Fibroblast of skin of left quadriceps (primary cell): ENCODE measurements at places on chromosomes 1 and 21.

DNA sequence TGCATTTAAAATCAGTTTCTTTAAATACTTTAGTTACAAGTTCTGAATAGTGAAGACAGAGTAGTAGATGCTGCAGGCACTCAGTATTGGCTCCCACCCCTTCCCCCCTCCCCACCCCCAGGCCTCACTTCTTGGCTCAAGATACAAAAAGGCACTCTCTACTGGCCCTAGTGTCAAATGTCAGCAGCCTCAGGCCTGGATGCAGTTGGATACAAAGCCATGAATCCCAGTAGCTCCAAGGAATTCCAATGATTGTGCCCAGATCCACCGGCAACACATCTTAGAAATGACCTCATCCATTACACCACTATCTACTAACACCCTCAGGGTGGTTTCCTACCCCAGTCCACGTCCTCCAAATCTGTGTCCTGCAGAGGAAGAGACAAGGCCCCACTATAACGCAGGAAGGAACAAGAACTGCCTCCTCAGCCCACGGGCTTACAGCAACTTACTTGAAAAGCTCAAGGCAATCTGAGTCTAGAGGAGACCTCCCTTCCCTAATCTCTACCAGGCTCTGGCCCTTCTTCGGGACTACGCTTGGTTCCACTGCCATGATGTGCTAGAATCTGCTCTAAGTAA lies 17.6 kb downstream of the ACADM start:
- DNase-seq = no peak

GRCh38 chr1:117093870-117094621 lies 27.5 kb downstream of the TRIM45 start:
- DNase-seq = no peak

DNA sequence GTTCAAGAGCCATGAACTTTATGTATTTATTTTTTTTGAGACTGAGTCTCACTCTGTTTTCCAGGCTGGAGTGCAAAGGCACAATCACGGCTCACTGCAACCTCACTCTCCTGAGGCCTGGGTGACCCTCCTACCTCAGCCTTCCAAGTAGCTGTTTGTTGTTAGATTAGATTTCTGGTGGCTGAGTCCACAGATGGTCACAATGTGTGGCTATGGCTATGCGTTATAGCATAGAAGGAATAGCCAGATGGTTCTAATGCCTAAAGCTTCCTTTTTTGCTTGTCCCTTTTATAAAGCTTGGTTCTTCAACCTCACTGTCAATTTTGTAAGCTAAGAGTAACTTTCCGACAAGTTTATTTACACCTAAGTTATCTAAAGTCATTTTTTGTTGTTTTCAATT lies 62.3 kb upstream of the FMN2 start:
- DNase-seq = peak; percentile 40

- DNase-seq = no peak
Measured at GRCh38 chr1:212466898-212467650, 34.4 kb downstream of the NENF start.

GRCh38 chr1:175267716-175268416 lies 75.3 kb upstream of the KIAA0040 start:
- no peak for DNase-seq

DNA sequence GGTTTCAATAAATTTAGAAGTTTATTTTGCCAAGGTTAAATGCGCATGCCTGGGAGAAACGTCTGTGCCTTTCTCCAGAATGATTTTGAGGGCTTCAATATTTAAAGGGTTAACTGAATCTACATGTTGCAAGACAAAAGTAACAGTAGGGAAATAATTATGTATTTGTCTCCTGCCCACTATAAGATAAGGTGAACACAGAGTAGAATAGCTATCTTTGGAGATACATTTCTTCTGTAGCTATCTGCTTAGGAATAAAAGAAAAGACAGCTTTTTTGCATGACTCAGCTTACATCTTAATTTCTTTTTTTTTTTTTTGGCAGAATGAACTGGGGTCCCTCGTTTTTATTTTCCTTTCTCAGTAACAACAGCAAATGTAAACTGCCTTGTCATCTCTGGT lies 1351.6 kb downstream of the AMY1C start:
- DNase-seq = no peak

DNA sequence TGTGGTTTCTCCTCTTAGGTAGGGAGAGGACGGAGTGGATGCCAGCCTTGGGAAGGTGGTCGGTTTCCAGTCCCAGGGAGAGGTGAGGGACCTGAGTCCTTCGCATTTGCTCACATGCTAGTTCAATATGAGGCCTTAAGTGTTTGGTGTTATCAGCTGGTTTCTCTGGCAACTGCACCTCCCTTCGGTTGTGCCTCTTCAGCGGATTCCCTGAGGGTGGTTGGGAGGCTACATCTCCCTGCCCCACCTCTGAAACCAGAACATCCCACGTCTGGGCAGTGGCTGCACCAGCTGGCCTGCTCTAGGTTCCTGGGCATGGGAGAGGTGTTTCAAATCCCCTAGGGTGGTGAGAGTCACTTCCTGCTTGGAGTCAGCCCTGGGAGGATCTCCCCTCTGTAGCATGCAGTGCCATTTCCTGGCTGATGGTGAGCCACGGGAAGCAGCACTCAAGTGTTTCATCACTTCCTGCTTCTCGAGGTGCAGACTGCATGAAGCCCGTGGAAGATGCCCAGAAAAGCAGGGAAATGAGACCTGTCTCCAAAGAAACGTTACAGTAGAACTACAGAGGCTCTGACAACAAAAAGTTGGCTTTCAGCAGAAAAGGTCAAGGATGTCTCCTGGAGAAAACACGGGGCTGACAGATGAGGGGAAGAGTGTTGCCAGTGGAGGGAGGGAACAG lies 4.5 kb downstream of the TMEM125 start:
- DNase-seq = peak; percentile 3

- no peak for DNase-seq
Measured at GRCh38 chr1:29094433-29094832, 29.3 kb downstream of the TMEM200B start.

- peak; percentile 78 for DNase-seq
Measured at GRCh38 chr21:27359141-27359540, 392.3 kb upstream of the ADAMTS5 start.

DNA sequence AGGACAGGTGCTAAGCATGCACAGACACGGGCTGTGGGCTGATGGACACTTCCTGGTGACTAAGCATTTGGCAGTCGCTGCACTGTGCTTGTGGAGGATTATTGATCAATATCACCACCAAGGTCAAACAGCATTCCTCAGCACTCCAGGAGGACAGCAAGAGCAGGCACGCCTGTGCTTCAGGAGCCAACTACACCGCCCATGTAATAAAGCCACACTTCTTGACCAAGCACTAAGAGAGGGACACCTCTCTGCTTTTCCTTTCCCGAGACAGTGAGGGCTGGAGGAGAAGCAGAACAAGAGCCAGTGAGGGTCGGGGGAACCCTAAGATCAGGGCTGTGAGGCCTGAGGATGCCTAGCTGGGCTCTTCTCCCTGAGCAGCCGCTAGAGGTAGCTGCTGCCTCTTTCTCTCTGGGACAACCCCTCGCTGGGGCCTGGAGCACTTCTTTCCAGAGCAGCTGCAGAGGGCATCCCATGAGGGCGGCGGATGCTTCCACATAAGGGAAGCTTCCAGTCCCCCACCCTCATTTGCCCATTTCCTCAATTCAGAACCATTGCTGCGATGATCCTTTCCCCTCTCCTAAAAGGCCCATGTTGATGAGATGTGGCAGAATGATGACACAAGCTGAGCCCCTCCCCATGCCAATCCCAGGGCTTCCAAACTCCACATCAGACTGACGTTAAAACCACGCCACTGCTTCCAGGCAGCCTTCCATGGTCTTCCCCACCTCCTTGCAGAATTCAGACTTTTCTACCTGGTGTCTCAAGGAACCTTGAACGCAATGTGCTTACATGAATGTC lies 19.1 kb downstream of the RAB7B start:
- peak; percentile 33 for DNase-seq

GRCh38 chr1:24643363-24644099 lies 429 bp downstream of the SRRM1 start:
- DNase-seq = no peak

GRCh38 chr1:21042929-21043605 lies 133.6 kb downstream of the EIF4G3 start:
- peak; percentile 76 for DNase-seq
